M059J (cell line): ENCODE measurements at places on chromosomes 6 and 20. TPM values are rescaled to one million over a fixed set of nuclear protein-coding genes. Genes with fewer than 3 reads are reported as not detected.

Gene MYBL2
- 51.2 and 69.4 TPM in 2 replicates for total RNA-seq

Gene SOX18
- not detected in 2 replicates for total RNA-seq

Gene DOK5
- not detected in 2 replicates for total RNA-seq

Gene PDSS2
- total RNA-seq: 17.2 and 18.9 TPM in 2 replicates

- DNase-seq: no peak
These were observed 115.6 kb upstream of the PTPN1 start for GRCh38 chr20:50394569-50394968.

GRCh38 chr6:127446356-127446755 lies 12.8 kb downstream of the KIAA0408 start:
- DNase-seq: no peak

GRCh38 chr6:92415656-92416055 lies 1003.7 kb downstream of the EPHA7 start:
- no peak for DNase-seq

GRCh38 chr6:143542888-143543287 lies 31.4 kb upstream of the FUCA2 start:
- DNase-seq: no peak

- DNase-seq: no peak
These were observed 107.0 kb upstream of the BMP2 start for GRCh38 chr20:6660441-6660840.
